ENCODE measurements at places on chromosomes 7 and 10.

DNA sequence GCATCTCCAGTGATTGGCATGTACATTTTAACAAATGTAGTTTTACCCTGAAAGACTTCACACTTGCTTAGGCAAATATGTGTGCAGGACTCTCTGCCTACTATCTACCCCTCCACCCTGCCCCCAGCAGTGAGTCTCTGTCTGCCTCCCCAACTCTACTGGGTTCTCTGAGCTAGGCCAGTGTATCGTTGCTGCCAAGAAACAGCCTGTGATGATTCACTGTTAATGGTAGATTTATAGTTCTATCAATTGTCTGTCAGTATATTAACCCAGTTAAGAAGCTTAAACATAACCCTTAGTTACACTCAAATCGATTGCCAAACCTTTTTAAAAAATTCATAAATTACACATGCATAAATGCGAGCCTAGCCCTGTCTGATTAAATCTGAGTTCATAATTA lies 137.0 kb downstream of the SND1 start:
- DNase-seq, result no peak

- DNase-seq, result no peak
These were observed 20.3 kb upstream of the PFKP start for GRCh38 chr10:3046981-3047547.

DNA sequence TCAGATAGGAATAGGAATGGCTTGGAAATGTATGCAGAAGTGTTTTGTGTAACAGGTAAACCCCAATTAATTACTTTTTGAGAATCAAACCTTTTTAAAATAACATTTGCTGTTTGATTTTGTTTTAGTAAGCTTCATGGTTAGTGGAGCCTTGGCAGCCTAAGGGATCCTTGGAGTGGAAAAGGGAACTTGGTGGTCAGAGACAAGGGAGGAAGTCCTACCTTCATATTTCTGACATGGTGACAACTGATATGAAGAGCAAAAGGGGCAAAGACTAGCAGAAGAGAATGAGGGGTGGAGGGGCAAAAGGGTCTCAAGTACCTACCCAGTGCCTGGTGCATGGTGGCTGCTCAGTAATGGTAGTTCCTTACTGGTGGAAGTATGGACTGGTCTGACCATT lies 32.3 kb downstream of the AHCYL2 start:
- no peak for DNase-seq

GRCh38 chr10:112526139-112526538 lies 79.1 kb downstream of the VTI1A start:
- DNase-seq, result no peak

- no peak for DNase-seq
These were observed 36.0 kb downstream of the MALSU1 start for GRCh38 chr7:23335136-23335535.

DNA sequence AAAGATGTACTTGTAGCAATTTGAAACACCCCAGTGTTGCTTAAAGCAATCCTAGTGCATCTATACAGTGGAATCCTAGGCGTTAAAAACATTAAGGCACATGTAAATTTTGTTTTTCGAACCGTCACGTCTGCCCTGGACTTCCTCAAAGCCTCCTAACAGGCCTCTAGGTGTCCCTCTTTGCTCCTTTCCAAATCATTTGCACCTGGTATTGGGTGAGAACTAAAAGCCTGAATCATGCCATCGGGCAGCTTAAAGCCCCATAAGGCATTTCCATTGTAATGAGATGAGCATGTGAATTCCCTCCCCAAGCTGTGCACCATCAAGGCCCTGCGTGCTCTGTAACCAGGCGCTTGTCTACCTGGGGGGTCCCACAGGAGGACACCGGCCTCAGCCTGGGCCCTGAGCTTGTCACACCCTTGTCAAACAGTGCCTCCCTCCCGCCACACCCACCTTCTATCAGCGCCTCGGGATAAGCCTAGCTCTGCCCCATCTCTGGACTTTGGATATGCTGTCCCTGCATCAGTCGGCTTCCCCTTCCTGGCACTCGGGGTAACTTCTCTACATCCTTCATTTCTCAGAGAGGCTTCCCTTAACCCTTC lies 89.2 kb downstream of the WDR11 start:
- DNase-seq, result no peak

GRCh38 chr7:95594185-95594584 lies 2.1 kb downstream of the PDK4 start:
- DNase-seq, result no peak

DNA sequence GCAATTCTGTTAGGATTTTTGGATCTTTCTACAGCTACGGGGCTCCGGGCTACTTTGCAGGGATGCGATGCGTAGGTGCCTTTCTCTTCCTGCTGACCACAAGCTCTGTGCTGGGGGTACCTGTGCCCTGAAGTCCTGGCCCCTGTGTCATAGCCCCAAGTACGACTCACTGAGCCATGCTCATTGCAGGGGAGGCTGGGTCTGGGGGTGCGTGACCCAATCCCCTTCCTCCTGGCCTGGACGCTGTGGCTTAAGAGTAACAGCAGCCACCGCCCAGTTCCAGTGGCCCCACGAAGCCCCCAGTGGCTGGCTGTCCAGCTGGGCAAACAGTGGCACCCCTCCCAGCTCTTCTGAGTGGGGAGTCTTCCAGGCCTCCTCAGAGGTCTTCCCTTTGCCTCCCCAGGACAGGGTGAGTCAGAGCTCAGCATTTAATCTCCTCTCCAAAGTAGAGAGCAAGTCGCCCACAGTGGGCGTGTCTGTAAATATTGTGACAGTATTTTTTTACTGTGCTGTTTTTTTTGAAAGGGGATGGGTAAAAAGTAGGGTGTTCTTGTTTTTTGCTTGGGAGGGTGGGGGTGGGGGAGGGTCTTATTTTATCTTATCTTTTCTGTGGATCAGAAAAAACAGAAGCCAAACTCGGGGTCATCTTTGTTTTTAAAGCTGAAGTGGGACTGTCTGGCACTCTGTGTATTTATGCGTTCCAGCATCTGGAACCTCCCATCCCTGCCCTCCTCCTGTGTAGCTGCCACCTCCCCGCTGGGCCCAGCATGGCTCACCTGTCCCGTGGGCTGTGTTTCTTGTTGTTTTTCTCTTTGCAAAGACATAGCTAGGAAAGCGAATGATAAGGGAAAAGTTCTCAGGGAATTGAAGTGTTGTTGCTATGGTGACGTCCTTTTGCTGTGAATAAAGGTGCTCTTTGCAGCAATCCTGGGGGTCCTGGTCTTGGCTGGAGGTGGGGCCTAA lies 8.2 kb downstream of the LFNG start:
- DNase-seq, result no peak

- no peak for DNase-seq
These were observed 143.0 kb upstream of the TCF7L2 start for GRCh38 chr10:112807013-112807412.

DNA sequence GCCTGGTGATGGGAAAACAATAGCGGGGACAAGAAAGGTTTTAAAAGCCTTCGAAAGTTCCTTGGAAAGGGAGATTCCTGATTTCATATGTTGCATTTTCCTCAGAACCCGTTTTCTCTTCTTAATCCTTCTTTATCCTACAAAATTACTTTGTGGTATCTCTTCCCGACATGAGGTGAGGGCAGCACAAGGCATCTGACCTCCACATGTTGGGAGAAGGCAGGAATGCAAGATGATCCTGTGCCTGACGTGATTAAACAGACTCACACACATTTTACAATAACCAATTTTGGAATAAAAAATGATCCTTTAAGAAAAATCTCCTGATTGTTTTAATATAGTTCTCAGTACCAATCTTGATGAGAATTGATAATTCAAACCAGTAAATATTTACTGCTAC lies 153.3 kb upstream of the MKLN1 start:
- no peak for DNase-seq

DNA sequence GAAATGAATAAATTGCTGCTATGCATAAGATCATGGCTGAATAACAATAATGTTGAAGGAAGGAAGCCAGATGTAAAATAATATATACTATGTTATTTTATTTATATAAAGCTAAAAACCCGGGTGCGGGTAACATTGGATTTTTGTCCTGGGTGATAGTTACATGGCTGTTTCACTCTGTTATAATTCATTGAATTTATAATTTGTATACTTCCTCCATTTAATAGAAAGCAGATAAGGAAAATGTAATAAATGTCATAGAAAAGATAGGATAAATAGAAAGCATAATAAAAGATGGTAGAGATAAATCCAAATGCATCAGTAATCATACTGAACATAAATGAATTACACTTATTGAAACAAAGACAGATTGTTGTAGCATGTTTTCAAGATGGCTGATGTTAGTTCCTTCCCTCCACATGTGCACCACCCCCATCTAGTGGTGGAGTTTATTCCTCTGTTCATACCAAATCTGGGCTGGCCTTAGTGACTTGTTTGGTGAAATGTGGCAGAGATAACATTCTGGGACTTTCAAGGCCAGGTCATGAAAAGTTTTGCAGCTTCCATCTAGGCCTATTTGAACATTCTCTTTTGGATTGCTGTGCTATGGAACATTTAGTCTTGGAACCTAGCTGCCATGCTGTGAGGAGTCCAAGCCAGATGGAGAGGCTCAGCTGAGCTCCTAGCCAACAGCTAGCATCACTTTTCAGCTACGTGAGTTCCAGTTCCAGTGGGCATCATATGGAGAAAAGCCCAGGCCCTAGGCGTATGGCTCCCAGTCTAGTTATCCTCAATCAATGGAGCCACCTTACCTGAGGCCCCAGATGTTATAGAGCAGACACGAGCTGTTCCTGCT lies 46.9 kb downstream of the AHCYL2 start:
- DNase-seq, result no peak

GRCh38 chr7:29304756-29305155 lies 110.2 kb downstream of the CHN2 start:
- no peak for DNase-seq

DNA sequence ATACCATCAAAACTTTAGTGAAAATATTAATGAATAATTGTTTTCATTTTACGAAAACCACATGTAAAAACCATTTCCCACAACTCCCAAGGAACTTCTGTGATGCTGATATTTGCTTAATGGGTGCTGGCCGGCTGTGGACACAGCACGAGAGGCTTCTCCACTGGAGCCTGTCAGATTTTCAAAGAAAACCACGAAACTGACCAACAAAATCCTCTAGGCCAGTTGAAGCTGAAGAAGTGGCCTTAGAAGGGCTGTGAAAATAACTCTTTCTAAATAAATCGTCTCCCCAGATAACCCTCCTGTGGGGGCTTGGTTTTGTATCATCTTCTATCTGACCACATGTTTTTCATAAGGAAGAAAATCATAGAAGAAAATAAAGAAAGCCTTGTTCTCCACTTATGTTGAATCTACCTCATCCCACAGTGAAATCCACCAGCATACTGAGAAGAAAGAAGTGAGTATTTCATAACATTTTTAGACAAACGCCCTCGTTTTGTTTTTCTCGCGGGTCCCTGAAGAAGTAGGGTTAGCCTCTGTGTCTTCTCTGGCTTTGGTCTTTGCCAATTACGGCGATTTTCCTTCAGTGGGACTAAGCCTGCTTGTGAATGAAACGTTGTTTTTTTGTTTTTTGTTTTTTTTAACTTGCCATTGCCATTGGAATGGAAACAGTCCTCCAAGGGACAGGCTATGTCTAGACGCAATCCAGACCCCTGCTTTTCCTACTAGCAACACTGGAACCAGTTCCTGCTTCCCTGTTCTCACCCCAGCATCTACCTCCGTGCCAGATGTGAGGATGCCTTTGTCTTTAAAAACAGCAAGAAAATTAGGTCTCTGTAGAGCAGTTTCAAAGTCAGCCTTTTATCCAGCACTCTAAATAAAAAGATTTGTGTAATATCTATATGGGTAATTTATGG lies 123.9 kb downstream of the ADAM12 start:
- no peak for DNase-seq

GRCh38 chr10:4359003-4359402 lies 467.0 kb upstream of the AKR1E2 start:
- no peak for DNase-seq

- DNase-seq, result no peak
These were observed 131.3 kb upstream of the WNT16 start for GRCh38 chr7:121197455-121197854.

GRCh38 chr10:33037726-33038125 lies 79.7 kb upstream of the ITGB1 start:
- DNase-seq, result no peak

GRCh38 chr10:75782463-75783248 lies 351.2 kb downstream of the LRMDA start:
- no peak for DNase-seq

Data from D721Med (cell line).